ENCODE measurements at places on chromosomes 2 and 18.

DNA sequence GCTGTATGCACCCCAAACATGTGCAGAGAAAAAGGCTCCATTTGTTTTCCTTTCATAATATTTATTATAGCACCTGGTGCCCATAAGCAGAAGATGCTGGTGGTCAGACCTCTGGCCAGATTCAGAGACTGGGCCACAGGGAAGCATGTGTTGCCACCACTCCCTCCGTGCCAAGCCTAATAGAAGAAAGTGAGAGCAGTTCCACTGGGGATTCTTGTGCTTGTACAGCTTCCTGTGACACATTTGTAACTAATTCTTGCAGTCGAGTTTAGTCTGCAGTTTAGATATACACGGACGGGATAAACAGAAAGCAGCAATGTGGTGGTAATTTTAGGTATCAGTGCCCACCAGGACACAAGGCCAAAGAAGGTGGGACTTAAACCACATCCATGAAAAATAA is 135.4 kb upstream of the PIEZO2 start:
- H3K4me3 ChIP-seq: no peak overlapping the region
- no peaks in the 10 kb centered on the region for H3K36me3 ChIP-seq
- no peak overlapping the region for H3K27ac ChIP-seq
- H3K4me1 ChIP-seq: peaks cover 28% of the 10 kb centered on the region
- DNase-seq: no peak

GRCh38 chr2:50491541-50492476 is 540.1 kb downstream of the NRXN1 start:
- no peaks in the 10 kb centered on the region for H3K36me3 ChIP-seq
- no peak overlapping the region for H3K27ac ChIP-seq
- H3K27me3 ChIP-seq: no peaks in the 10 kb centered on the region
- no peak overlapping the region for H3K4me3 ChIP-seq

DNA sequence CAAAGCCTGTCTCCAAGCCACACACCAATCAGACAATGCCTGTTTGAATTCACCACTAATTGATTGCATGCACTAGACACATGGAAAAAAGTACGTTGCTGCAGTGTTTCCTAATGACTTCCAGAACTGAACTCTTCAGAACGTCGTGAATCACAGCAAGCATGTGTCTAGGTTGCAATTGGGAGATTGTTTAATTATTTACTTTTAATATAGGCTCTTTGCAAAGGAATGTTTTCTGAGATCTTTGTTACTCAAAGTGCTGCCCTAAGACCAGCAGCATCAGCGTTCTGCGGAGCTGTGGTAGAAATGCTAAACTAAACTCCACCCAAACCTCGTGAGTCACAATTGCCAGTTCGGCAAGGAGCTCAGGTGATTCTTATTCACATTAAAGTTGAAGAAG is 52.7 kb upstream of the CCDC68 start:
- H3K4me1 ChIP-seq: no peaks in the 10 kb centered on the region
- H3K27me3 ChIP-seq: no peaks in the 10 kb centered on the region
- H3K4me3 ChIP-seq: no peak overlapping the region
- no peak overlapping the region for H3K27ac ChIP-seq
- no peaks in the 10 kb centered on the region for H3K36me3 ChIP-seq

- no peaks in the 10 kb centered on the region for H3K27me3 ChIP-seq
- no peak for DNase-seq
- H3K36me3 ChIP-seq: no peaks in the 10 kb centered on the region
- no peaks in the 10 kb centered on the region for H3K4me1 ChIP-seq
- no peak overlapping the region for H3K4me3 ChIP-seq
- H3K27ac ChIP-seq: no peak overlapping the region
Observed at GRCh38 chr2:14261771-14262170, 370.7 kb upstream of the LRATD1 start.

DNA sequence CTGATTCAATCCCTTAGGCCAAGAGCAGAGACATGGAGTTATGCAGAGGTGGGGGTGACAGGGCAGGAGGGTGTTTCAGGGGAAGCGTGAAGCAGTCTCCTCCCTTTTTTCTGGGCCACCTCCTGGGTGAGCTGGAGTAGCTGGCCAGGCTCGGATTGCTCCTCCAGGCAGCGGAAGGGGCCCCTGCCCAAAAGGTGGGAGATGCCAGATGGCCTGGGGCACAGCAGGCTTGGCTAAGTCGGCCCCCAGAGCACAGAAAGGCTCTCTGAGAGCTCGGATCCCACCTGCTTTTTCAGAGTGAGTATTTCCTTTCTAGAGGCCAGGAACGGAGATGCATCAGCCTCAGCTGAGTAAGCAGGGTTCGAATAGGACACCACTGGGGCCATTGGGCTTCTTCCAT is 196.9 kb downstream of the ANKRD30B start:
- H3K4me3 ChIP-seq: no peak overlapping the region
- H3K27ac ChIP-seq: no peak overlapping the region
- no peak for DNase-seq
- no peaks in the 10 kb centered on the region for H3K27me3 ChIP-seq
- H3K36me3 ChIP-seq: no peaks in the 10 kb centered on the region

DNA sequence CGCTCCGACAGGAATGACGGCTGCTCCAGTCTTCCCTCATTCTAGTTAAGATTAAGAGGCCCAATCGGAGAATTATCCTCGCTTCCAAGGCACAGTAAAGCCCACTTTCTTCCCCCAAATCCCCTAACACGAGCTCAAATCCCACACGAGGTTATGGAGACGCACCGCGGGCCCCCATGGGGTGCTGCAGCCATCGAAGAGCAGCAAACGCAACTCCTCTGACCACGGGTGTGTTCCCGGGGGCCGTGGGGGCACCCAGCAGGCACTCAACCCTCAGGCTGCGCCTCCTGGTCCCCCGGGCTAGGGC is 446 bp downstream of the COPS9 start:
- no peak for DNase-seq
- peaks cover 2% of the 10 kb centered on the region for H3K4me1 ChIP-seq
- H3K27ac ChIP-seq: peak overlapping the region; percentile 68
- H3K4me3 ChIP-seq: peak overlapping the region; percentile 95
- H3K36me3 ChIP-seq: peaks cover 17% of the 10 kb centered on the region

DNA sequence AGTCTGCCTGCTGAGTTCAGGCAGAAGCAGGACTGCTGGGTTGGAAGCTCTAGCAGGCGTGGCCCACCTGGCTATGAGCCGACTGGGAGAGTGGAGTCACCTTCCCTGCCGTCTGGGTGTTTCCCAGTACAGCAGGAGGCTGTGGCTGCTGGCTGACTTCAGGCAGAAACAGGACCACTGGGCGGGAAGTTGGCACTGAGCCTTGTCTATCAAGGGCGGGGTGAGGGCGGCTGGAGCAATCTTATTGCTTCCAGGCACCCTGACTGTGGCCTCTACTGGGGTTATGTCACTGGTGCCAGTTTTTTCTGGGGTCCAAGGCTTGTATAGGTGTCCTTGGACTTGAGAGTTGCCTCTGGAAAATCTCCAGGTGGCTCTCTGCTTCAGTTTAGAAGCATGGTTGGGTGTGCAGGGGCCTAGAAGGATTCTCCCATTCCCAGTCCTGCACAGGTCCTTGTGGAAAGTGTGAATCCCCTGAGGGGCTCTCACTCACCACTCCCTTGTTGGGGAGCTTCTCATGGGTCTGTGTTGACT is 30.5 kb downstream of the LTBP1 start:
- no peaks in the 10 kb centered on the region for H3K4me1 ChIP-seq
- no peak overlapping the region for H3K27ac ChIP-seq
- H3K27me3 ChIP-seq: no peaks in the 10 kb centered on the region
- H3K4me3 ChIP-seq: no peak overlapping the region
- DNase-seq: no peak

- H3K4me3 ChIP-seq: no peak overlapping the region
- no peaks in the 10 kb centered on the region for H3K27me3 ChIP-seq
- peaks cover 22% of the 10 kb centered on the region for H3K36me3 ChIP-seq
- H3K27ac ChIP-seq: no peak overlapping the region
- DNase-seq: no peak
Observed at GRCh38 chr2:46980366-46980765, 64.8 kb upstream of the MCFD2 start.

- H3K27me3 ChIP-seq: no peaks in the 10 kb centered on the region
- no peaks in the 10 kb centered on the region for H3K36me3 ChIP-seq
- peak; percentile 88 for DNase-seq
- H3K4me1 ChIP-seq: peaks cover 9% of the 10 kb centered on the region
Observed at GRCh38 chr2:240250985-240251847, 110.8 kb upstream of the OTOS start.

DNA sequence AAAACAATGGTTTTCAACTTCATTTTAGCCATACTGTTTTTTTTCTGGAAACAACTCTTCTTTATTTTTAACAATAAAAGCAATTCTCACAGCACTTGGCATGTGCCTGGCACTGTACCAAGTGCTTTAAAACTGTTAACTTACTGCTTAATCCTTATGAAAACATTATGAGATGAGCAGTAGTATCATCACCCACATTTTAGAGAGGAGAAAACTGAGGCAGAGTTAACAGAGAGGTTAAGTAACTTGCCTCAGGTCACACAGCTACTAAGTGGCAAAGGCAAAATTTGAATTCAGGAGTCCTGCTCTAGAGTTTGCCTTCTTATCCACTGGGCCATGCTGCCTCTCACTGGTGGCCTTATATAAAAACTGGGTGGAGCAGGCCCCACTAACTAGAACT is 23.2 kb downstream of the CTIF start:
- no peak overlapping the region for H3K27ac ChIP-seq
- no peaks in the 10 kb centered on the region for H3K36me3 ChIP-seq
- H3K27me3 ChIP-seq: no peaks in the 10 kb centered on the region
- peaks cover 8% of the 10 kb centered on the region for H3K4me1 ChIP-seq
- H3K4me3 ChIP-seq: no peak overlapping the region

DNA sequence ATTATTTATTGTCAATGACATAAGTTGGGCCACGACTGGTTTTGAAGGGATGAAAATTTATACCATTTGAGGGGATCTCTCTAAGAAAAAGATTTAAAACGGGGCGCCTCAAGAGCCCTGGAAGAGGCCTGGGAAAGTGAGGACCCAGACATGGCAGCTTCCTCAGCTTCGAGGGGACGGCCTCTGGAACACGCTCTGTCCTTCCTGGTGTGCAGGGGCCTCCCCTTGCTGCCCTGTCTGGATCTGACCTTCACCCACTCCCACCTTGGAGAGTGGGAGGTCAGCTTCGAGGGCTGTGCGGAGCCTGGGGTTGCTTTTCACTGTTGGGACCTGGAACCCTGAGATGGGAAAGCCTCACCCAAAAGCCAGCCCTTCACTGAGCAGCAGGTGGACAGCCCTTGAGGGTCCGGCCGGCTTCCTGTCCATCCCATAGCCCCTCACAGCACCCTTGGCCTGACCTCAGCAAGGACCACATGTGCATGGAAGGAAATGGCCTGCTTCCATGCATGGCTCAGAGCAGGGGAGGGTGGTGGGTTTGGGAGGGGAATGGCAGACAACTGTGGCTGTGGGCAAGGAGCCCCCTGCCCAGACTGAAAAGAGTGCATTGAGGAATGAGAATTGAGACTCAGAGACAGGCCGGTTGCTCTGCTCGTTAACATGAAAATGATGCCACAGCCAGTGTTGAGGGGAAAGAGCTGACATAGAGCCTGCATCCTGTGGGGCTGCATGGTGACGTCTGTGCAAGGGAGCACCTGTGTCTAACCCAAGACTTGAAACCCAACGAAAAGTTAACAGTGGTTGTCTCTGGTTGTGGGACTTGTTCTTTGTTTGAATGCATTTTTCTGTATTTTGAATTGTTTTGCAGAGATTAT is 16.3 kb downstream of the FBLN7 start:
- H3K4me3 ChIP-seq: no peak overlapping the region
- H3K4me1 ChIP-seq: no peaks in the 10 kb centered on the region
- no peak for DNase-seq
- H3K27ac ChIP-seq: no peak overlapping the region
- no peaks in the 10 kb centered on the region for H3K27me3 ChIP-seq

- H3K4me3 ChIP-seq: no peak overlapping the region
- H3K27ac ChIP-seq: no peak overlapping the region
- DNase-seq: peak; percentile 26
- no peaks in the 10 kb centered on the region for H3K4me1 ChIP-seq
- H3K27me3 ChIP-seq: no peaks in the 10 kb centered on the region
- H3K36me3 ChIP-seq: no peaks in the 10 kb centered on the region
Observed at GRCh38 chr2:138060301-138060635, 96.0 kb downstream of the HNMT start.

DNA sequence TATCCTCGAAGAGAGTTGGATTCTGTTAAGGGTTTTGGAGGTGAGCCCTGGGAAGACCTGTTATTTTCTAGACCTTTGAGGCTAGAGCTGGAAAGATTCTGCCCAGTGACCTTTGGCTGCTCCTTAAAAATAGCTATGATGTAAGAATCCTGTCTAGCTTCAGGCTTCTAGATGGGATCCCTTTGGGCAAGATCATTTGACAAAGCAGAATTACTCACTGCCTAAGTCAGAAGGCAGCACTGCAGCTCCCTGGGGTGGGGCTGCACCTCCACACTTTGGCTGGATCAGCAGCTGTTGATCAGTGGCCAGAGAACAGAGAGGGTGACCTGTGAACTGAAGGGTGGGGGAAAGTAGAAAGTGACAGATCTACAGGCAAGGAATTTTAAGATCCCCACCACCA is 103.8 kb downstream of the ASAP2 start:
- H3K36me3 ChIP-seq: no peaks in the 10 kb centered on the region

- H3K36me3 ChIP-seq: no peaks in the 10 kb centered on the region
- peaks cover 25% of the 10 kb centered on the region for H3K4me1 ChIP-seq
- peak; percentile 83 for DNase-seq
- no peaks in the 10 kb centered on the region for H3K27me3 ChIP-seq
Observed at GRCh38 chr2:30421604-30422443, 25.2 kb upstream of the LCLAT1 start.

GRCh38 chr2:176795823-176796222 is 416.8 kb upstream of the HNRNPA3 start:
- H3K27me3 ChIP-seq: no peaks in the 10 kb centered on the region
- DNase-seq: no peak
- no peak overlapping the region for H3K27ac ChIP-seq
- no peaks in the 10 kb centered on the region for H3K4me1 ChIP-seq

GRCh38 chr2:130820279-130820861 is 16.3 kb upstream of the ARHGEF4 start:
- no peak overlapping the region for H3K4me3 ChIP-seq
- DNase-seq: peak; percentile 30
- no peaks in the 10 kb centered on the region for H3K27me3 ChIP-seq
- H3K27ac ChIP-seq: no peak overlapping the region

DNA sequence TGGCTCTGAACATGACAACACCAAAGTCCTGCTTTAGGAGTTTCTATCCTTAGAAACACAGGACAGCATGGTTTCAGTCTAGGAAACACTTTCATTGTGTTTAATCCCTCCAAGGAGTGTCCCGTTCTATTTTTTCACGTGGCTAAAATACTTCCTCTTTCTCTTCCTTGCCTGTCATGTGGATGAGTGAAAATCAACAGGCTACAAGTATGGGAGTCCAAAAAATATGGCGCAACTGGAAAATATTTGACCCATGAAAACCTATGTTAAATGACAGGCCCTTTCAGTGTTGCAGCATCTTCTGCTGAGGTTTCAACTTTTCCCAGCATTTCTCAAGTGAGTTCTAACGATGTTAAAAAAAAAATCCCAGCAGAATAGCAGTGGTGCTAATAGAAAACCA is 146.3 kb downstream of the LAMA3 start:
- no peak for DNase-seq
- H3K27me3 ChIP-seq: no peaks in the 10 kb centered on the region
- no peak overlapping the region for H3K27ac ChIP-seq
- no peaks in the 10 kb centered on the region for H3K36me3 ChIP-seq

All from lung (tissue), 17 donors.